Activated naive CD4-positive, alpha-beta T cell treated with anti-CD3 and anti-CD28 coated beads, Interleukin-2, amount 10 ng/mL, durations not matched to agents 7 days and 5 days (primary cell): ENCODE measurements at places on chromosomes 12 and 14.

DNA sequence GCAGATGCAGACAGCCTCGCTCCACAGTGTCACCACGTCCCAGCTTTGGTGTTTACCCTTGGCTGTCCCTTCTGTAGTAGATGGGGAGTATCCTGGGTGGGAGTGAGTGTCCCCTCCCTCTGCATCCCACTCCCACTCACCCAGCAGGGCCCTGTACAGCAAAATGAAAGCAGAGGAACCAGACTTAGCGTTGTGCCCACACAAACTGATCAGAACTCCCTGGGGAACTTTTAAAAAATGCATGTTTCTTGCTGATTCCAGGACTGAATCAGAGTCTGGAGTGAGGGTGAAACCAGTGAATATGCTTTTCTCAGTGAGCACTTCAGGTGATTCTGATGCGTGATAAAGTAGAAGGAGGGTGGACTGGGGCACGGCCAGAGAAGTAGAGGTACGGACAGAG, 2.9 kb downstream of the ACVRL1 start:
- no peak for DNase-seq

DNA sequence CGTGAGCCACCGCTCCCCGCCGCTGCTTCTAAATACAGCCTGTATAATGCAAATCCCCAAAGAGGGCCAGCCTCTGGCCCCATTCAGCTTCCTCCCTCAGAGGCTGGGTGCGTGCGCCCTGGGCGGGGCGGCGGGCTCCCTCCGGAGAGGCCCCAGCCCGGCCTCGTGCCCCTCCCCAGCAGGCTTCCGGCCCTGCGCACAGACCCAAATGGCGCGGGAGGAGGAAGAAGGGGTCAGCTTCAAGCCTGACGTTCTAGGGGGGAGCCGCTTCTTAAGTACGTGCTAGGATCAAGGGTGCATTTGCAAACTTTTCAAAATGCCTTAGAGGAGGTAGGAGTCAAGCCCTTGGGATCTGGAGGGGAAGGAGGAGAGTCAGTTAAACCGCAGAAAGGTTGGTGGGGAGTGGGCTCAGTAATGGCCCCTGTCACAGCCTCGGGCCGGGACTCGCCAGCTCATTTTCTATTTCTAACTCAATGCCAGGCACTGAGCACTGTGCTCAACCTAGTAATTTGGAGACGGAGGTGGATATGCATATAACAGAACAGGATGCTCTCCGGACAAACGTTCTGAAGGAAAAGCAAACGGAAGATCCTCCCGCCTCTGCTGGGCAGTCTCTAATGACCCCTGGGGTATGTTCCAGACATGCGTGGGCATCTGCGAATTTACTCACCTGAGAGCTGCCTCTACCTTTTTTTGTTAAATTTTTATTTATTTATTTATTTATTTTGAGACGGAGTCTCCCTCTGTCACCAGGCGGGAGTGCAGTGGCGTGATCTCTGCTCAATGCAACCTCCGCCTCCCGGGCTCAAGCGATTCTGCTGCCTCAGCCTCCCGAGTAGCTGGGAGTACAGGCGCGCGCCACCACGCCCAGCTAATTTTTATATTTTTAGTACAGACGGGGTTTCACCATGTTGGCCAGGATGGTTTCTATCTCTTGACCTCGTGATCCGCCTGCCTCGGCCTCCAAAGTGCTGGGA, 32.3 kb downstream of the NINJ2 start:
- no peak for DNase-seq

- DNase-seq, result no peak
Observed at GRCh38 chr12:33575346-33575745, 135.7 kb upstream of the SYT10 start.

DNA sequence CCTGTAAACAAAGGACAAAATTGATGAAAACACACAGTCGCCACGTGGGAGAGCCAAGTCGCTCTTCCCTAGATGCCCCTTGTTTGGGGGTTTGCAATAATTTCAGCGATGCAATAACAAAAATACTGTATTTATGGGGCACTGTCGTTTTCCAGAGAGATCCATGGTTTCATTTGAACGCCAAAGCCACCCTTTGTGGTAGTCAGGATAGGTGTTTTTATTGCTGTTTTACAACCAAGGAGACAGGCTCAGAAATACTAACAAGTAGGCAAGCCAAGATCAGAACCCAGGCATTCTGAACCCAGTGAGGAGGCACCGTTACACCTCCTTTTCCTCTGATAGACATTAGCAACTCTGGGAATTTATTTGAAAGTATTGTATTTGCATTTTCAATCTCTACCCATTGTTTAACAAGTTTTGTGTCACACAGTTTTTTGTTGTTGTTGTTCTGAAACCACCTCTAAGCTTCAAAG, 831 bp upstream of the BTBD7 start:
- no peak for DNase-seq

GRCh38 chr12:31877884-31878283, 81.3 kb upstream of the RESF1 start:
- no peak for DNase-seq

DNA sequence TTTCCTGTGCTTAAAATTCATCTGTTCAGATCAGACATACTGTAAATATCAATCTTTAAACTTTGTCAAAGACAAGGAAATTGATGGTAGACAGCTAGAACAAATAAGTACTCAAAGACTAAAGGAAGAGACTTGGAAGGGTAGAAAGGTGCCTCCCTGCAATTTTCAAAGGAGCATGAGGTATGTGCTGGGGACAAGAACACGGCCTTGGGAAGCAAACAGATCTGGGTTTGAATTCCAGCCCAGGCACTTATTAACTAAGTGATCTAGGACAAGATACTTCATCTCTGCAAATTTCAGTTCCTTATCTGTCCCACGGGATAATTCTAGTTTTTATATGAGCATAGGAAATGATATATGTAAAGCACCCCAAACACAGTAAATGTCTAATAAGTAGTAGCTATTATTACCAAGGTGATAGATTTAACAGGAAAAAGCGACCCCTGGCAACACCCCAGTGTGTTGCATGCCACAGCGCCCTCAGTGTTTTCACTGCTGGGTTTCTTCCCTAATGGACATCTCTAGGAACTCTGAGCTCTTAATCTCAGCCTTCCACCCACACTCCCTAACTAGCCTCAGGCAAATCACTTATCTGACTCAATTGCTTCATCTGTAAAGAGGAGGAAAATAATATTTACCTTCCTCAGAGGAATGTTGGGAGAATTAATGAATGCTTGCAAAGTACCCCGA, 44.7 kb upstream of the BMP4 start:
- no peak for DNase-seq
